ENCODE measurements at places on chromosomes 2 and 18. TPM values are rescaled to one million over a fixed set of nuclear protein-coding genes. Genes with fewer than 3 reads are reported as not detected.

Gene CAPN14
- 0.30 TPM for total RNA-seq

Gene B3GNT7
- total RNA-seq = 0.38 TPM

Gene CYP27C1
- total RNA-seq = not detected

Gene BMP10
- not detected for total RNA-seq

Gene MEP1B
- total RNA-seq = not detected

Gene CHRND
- not detected for total RNA-seq

Gene ASB1
- total RNA-seq = 19.6 TPM

Gene C2orf15
- 2.1 TPM for total RNA-seq

Gene ANKRD29
- 0.28 TPM for total RNA-seq

Gene CD226
- total RNA-seq = 74.8 TPM

Gene ERFE
- not detected for total RNA-seq

Gene CIDEA
- total RNA-seq = not detected

Gene IL1F10
- total RNA-seq = not detected

Gene CNRIP1
- total RNA-seq = not detected

Gene ALPP
- total RNA-seq = not detected

Gene ACVR1C
- 6.2 TPM for total RNA-seq

Gene GCG
- not detected for total RNA-seq

Gene C1QL2
- not detected for total RNA-seq

Gene ZNF804A
- not detected for total RNA-seq

Gene GKN2
- total RNA-seq = not detected

Data from CD4-positive, alpha-beta T cell (primary cell).